Naive thymus-derived CD4-positive, alpha-beta T cell (primary cell): ENCODE measurements at places on chromosomes 2 and 18.
A peak's percentile ranks its signal among the peaks of the same experiment; 100 is the strongest.

GRCh38 chr2:220270481-220271070 is 643.1 kb downstream of the SLC4A3 start:
- no peaks in the 10 kb centered on the region for H3K36me3 ChIP-seq
- H3K4me3 ChIP-seq, result no peak overlapping the region
- no peaks in the 10 kb centered on the region for H3K4me1 ChIP-seq
- no peak overlapping the region for H3K27ac ChIP-seq
- no peaks in the 10 kb centered on the region for H3K27me3 ChIP-seq
- DNase-seq, result no peak

GRCh38 chr18:41075212-41075611 is 879.8 kb upstream of the PIK3C3 start:
- no peak for DNase-seq
- no peak overlapping the region for H3K4me3 ChIP-seq
- H3K27me3 ChIP-seq, result no peaks in the 10 kb centered on the region
- no peaks in the 10 kb centered on the region for H3K4me1 ChIP-seq
- no peaks in the 10 kb centered on the region for H3K36me3 ChIP-seq
- H3K27ac ChIP-seq, result no peak overlapping the region

DNA sequence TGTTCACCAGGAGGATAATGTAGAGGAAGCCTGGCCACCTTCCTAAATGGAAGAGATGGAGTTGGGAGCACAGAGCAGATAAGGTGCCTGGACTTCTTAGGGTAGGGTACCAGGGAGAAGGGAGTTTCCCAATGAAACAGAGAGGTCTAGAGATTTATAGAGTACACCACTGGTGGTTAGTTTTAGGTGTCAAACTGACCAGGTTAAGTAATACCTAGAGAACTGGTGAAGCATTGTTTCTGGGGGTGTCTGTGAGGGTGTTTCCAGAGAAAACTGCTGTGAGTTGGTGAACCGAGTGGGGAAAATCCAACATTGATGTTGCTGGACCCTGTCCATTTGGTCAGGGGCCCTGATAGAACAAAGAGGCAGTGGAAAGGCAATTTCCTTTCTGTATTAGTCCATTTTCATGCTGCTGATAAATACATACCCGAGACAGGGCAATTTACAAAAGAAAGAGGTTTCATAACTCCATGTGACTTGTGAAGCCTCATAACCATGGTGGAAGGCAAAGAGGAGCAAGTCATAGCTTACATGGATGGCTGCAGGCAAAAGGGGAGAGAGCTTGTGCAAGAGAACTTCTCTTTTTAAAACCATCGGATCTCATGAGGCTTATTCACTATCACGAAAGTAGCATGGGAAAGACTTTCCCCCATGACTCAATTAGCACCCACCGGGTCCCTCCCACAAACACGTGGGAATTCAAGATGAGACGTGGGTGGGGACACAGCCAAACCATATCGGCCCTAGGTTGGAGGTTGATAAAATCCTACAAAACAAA is 260.8 kb downstream of the CBLN2 start:
- no peak overlapping the region for H3K27ac ChIP-seq
- no peaks in the 10 kb centered on the region for H3K27me3 ChIP-seq
- no peaks in the 10 kb centered on the region for H3K4me1 ChIP-seq
- no peaks in the 10 kb centered on the region for H3K36me3 ChIP-seq
- DNase-seq, result no peak

DNA sequence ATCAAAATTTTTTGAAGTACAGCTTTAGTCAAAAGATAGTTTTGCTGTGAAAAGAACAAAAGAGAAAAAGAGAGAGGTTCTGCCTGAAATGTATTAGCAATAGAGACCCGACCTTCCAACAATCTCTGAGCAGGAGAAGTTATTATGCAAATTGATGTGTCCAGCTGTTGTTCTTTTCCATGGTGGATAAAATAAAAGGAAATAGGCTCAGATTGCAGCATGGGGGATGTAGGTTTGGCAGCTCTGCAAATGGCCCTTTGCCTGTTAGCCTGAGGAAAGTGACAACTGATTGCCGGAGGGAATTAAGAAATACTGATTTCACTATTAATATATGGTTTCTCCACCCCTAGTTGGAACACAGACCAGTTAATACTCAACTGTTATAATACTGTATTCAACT is 1283.2 kb upstream of the NXPH2 start:
- H3K4me1 ChIP-seq, result no peaks in the 10 kb centered on the region
- H3K27ac ChIP-seq, result no peak overlapping the region
- DNase-seq, result no peak
- no peak overlapping the region for H3K4me3 ChIP-seq
- no peaks in the 10 kb centered on the region for H3K27me3 ChIP-seq

DNA sequence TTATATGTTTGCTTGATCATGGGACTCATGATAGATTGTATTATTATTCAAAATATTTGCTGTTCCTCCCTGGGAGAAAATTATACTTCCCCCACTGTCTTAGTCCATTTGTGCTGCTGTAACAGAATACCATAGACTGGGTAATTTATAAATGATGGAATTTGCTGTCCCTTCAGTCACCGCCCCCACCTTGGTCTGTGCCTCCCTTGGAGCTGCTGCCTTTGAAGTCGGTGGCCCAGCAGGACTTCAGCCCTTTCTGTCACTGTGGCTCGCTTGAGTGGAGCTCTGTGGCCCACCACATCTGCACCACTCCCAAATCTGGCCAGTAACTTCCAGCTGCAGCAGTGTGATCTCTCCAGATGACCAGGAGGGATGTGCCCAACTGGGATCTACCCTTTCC is 200.8 kb downstream of the AGPS start:
- H3K27ac ChIP-seq, result no peak overlapping the region
- no peaks in the 10 kb centered on the region for H3K36me3 ChIP-seq
- no peaks in the 10 kb centered on the region for H3K27me3 ChIP-seq

DNA sequence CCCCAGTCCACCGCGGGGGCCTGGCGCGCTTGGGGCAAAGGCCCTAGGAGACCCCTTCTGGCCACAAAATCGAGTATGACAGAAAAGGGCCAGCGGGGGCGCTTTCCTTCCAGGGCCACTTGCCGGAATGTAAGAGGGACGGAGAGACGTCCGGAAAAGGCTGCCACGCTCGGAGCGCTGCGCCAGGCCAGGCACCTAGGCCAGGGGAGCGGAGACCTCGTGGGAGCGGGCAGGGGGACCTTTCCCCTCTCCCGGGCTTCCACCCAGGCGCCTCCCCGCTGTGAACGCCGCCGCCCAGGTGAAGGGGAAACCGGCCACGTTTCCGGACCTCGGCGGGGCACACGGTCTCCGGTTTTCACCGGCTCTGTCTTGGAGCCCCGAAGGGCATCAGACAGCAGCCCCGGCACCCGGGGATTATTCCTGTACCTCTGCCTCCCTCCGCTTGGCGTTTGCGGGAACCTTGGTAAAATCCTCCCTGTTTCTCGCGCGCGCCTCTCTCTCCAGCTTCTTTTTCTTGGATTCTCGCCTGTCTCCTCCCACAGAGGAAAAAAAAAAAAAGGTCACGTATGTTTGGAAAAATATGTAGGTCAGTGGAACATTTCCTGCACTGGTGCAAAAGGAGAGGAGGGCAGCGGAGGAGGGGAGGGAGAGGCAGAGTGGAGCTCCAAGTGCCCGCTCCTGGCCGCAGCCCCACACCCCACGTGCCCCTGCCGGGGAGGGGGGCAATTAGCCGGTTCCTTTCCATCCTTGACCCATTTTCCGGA is 1.2 kb upstream of the NPAS2 start:
- no peaks in the 10 kb centered on the region for H3K36me3 ChIP-seq
- H3K27ac ChIP-seq, result no peak overlapping the region
- peak; percentile 28 for DNase-seq
- peak overlapping the region; percentile 48 for H3K4me3 ChIP-seq

GRCh38 chr18:78914249-78914935 is 65.2 kb upstream of the SALL3 start:
- no peak for DNase-seq
- no peaks in the 10 kb centered on the region for H3K27me3 ChIP-seq
- no peaks in the 10 kb centered on the region for H3K36me3 ChIP-seq
- no peak overlapping the region for H3K27ac ChIP-seq
- H3K4me3 ChIP-seq, result no peak overlapping the region
- no peaks in the 10 kb centered on the region for H3K4me1 ChIP-seq

DNA sequence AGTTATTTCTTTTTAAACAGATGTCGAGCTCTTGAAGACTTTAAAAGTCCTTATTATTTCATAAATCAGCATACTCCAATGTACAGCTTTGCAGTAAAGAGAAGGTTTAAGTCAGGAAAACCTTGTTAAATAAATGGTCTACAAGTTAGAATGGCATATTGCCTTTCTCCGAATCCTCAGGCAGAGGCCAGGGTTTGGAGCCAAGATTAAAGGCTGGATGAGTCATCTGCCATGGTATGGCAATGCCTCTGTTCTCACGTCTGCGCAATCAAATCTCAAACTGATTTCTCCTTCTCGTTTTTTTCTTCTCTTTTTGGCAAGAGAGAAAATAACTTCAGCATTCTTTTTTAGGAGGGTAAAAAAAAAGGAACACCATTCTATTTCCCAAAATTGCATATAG is 5.6 kb upstream of the KCNJ3 start:
- no peak overlapping the region for H3K27ac ChIP-seq
- no peak for DNase-seq
- H3K27me3 ChIP-seq, result no peaks in the 10 kb centered on the region
- no peaks in the 10 kb centered on the region for H3K36me3 ChIP-seq
- H3K4me3 ChIP-seq, result no peak overlapping the region

- no peak overlapping the region for H3K4me3 ChIP-seq
- H3K27me3 ChIP-seq, result no peaks in the 10 kb centered on the region
- no peak overlapping the region for H3K27ac ChIP-seq
- no peaks in the 10 kb centered on the region for H3K36me3 ChIP-seq
- H3K4me1 ChIP-seq, result no peaks in the 10 kb centered on the region
Measured at GRCh38 chr18:34991152-34991551, 50.1 kb upstream of the MAPRE2 start.
